ENCODE measurements at places on chromosomes 16 and 17.

DNA sequence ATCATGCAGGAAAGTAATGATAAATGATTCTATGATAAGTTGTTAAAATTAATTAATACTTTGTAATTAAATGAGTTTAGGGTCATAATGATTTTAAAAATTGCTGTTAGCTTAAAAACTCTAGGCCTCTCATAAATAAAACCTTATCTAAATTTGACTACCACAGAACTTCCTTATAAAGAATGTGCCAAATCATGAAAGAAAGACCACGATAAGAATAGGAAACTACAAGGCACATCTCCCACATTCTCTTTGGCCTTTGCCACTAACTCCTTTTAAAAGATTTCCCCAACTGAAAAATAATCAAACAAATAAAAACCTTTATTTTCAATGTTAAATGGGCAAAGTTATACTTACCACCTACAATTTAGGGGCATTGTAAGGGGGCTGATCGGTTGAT, 164.6 kb upstream of the C17orf78 start:
- DNase-seq, result no peak

- DNase-seq, result no peak
Observed at GRCh38 chr16:50354082-50354481, 14.7 kb downstream of the BRD7 start.

DNA sequence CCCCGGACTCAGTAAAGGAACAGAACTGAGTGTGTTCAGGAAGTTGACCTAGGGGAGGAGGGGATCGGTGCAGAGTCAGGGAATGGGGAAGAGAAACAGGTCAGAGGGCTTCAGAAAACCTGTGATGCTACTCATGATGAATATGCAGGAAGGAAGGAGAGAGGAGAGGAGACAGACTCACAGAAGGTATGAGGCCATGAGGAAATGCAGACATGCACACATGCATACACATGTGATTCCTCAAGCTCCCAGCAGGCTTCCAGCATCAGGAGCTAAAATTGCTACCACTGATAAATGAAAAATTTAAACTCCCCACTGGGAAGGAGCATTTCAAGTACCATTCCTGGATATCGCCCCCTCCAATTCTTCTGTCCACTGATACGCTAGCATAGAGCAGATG, 262.6 kb downstream of the SLC39A11 start:
- DNase-seq, result no peak

- DNase-seq, result no peak
Observed at GRCh38 chr16:51133688-51134087, 17.4 kb downstream of the SALL1 start.

DNA sequence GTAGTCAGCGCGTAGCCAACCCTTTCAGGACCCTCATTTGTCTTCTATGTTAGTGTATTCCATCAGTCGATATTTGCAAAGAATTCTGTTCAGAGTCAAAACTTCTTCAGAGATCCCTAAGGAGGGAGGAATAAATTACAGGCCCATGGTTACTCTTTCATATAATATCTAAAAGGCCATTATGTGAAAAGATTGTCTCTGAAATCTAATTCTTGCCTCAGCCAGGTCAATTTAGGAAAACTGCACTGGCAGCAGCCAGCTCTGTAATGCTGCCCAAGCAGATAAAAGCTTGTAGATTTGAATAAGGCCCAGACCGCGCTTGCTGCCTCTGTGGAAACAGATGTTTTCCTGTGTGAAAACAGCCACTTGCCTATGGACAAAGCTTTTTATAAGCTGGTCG, 379.8 kb downstream of the CNTNAP4 start:
- no peak for DNase-seq

DNA sequence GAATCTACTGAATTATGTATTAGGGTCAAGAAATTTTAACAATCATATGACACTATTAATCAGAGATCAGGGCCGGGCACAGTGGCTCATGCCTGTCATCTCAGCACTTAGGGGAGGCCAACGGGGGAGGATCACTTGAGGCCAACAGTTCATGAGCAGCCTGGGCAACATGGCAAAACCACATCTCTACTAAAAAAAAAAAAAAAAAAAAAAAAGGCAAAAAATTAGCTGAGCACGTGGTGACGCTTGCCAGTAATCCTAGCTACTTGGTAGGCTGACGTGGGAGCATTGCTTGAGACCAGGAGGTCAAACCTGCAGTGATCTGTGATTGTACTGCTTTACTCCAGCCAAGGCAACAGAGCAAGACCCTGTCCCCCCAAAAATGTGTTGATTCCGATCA, 52.5 kb upstream of the CLEC3A start:
- no peak for DNase-seq

DNA sequence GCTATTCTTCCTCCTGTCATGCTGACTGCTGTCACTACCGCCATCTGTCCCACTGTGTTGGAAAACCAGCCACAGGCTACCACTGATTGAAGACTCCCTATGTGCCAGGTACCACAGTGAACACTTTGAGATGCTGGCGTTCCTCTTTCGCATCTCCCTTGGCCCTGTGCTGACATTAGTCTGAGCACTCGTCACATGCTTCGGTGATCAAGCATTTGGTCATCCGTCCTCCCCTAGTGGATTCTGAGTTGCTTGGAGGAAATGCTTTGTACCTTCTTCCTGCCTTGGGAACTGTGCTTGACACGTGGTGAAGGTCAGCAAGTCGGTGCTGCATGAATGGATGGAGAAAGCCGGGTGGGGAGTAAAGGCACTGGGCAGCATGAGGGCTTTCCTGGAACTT, 260.1 kb downstream of the SNX29 start:
- no peak for DNase-seq

DNA sequence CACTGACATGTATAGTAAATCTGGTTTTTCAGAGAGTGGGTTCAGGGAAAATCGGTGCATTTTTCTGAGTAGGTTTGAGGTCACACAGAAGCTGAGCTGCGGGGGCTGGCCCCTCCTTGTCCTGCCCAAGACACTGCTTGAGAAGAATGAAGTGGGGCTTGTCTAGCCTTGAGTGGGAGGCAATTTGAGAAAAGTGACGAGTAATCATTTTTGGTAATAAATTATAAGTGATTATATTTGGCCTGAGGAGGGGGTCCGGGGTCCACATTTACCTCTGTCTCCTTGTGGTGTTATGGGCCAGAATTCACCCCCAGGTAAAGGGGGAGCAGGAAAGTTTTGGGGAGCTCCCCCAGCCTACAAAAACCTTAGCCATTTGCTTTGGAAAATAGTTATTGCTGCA, 28.1 kb downstream of the WFDC1 start:
- no peak for DNase-seq

- DNase-seq, result no peak
Observed at GRCh38 chr17:16301963-16302855, 51.1 kb downstream of the CENPV start.

- no peak for DNase-seq
Observed at GRCh38 chr16:81003610-81004460, 2.9 kb downstream of the CMC2 start.

GRCh38 chr17:56979091-56979480, 1.2 kb downstream of the SCPEP1 start:
- no peak for DNase-seq

- DNase-seq, result no peak
Observed at GRCh38 chr17:10842658-10843057, 4.8 kb upstream of the PIRT start.

DNA sequence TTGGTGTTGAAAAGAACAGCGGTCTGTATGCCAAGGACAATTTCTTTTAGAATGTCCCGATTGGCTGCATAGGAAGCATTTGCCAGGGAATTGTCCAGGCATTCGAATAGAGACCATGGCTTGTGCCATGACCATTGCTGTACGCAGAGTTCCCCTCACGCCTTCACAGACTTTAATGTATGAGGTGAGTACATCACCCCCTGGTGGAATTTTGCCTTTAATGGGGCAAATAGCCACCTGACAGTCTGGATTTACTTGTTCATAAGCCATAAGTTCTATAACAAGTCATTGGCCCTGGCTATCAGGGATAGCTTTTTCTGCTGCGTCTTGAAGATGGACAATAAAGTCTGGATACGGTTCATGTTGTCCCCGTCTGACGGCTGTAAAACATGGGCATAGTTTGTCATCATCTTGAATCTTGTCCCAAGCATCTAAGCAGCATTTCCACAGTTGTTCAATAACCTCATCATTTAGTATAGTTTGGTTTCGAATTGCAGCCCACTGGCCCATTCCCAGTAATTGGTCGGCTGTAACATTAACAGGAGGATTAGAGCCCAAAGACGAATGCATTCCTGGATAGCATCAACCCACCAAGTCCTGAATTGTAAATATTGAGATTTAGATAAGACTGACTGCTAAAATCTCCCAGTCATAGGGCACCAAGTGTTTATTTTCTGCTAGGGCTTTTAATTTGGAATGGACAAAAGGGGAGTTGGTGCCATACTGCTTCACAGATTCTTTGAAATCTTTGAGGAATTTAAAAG, 67.7 kb upstream of the ARL4D start:
- no peak for DNase-seq

- DNase-seq, result no peak
Observed at GRCh38 chr16:58048494-58049231, 23.1 kb downstream of the MMP15 start.

DNA sequence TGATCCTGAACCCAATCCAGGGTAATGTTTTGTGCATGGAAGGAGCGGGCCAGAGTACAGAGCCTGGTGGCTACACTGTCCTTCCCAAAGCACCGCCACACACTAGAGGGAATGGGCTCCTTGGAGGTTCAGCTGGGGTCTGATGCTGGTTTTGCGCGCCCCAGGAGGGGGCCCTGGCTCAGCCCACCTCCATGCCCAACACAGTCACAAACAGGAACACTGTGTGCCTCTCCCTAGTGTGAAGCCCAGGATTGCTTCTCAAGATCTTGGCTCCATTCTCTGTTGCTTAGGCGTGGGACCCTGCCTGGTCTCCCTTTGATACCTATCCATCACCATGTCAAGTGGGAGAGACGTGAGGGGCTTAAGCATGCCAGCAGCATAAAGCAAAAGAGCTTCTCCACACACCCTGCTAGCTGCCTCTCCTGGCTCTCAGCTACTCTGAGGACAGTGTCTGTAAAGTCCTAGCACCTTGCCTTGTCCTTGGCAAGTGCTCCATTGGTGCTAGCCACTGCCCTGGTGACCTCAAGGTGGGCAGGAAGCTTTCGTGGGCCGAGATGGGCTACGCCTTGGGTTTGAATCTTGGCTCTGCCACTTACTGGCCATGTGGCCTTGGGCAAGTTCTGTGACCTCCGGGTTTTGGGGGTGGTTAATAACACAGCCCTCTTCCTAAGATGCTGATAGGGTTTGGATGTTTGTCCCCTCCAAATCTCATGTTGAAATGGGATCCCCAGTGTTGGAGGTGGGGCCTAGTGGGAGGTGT, 122.2 kb downstream of the C16orf78 start:
- DNase-seq, result no peak

DNA sequence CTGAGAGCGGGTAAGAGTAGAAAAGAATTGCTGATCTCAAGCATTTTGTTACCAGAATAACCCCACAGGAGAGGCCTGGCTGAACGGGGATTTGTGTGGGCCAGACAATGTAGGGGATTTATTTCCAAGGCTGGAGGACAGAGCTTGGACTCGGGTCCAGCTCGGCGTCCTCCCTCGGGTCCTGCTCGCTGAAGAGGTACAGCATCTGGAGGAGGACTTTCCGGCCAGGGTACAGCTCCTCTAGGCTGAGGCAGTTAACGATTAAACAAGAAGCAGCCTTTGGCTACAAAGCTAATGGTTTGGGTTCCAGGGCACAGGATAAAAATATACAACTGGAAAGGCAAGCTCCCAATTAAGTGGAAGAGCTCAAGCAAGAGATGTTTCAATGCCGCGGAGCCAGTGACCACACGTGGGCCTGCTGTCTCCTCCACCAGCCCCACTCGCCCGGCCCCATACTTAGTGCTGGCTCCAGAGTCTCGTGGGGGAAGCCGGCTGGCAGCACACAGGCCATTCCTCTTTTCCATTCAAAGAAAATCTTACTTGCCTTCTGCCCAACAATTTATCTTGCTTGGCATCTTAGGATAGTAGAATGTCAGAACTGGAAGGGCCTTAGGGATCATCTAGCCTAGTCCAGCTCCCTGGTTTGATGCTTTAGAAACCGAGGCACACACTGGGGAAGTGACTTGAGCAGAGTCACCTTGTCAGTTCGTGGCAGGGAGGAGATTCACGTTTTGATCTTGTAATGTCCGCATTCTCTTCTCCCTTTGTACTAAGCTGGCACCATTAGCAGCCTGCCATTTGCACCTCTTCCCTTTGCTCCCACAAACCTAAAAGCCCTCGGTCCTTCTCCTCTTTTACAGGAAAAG, 85.9 kb upstream of the TBX2 start:
- DNase-seq, result no peak

DNA sequence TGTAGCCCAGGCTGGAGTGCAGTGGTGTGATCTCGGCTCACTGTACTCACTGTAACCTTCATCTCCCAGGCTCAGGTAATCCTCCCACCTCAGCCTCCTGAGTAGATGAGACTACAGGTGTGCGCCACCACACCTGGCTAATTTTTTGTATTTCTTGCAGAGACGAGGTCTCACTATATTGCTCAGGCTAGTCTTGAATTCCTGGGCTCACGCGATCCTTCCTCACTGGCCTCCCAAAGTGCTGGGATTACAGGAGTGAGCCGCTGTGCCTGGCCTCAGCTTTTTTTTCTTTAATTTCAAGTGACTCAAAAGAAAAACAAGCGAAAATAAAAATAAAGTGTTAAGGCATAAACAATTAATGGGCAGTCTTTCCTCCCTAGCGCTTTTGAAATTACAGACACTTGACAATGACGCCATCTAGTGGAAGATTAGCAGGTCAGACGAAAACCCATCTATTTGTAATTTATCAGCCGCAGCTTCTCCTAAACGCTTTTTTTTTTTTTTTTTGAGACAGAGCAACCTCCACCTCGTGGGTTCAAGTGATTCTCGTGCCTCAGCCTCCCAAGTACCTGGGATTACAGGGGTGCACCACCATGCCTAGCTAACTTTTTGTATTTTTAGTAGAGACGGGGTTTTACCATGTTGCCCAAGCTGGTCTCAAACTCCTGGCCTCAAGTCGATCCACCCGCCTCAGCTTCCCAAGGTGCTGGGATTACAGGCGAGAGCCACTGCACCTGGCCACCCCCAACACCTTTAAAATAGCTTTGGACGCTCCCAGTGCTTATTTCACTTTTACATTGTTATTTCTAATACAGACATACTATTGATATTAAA, 28.1 kb upstream of the PECAM1 start:
- no peak for DNase-seq

GRCh38 chr17:51640108-51640622, 379.8 kb downstream of the UTP18 start:
- DNase-seq, result no peak

DNA sequence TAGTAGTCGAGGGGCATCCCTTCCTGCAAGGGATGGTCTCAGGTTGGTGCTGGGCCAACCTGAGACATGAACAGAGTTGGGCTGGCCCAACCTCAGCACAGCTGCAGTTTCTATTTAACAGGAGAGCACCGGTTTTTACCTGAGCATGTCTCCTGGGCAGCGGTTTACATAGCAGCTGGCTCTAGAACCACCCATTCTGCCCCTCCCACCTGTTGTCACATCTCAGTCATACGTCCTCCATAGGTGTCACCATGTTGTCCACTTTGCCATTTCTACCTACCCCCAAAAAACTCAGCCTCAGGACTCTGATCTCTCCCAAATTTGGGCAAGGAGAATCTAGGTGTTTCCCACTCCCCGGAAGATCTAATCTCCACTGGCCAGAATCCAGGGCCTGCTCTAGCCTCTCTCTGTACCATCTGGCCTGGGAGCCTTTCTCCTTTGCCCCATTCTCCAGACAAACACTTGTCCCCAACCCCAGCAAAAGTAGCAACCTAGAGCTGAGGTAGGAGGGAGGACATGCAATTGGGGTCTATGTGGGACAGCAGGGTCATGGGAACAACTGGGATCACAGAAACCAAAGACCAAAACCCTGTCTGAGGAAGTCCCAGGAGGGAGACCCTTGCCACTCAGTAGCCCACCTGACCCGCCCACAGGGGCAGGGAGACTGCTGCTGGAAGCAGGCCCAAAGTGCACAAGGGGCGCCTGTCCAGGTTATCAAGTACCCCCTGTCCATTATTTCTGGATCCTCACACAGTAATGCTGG, 19.1 kb downstream of the ETV4 start:
- DNase-seq, result no peak
